ENCODE measurements at places on chromosomes 1 and 21.

DNA sequence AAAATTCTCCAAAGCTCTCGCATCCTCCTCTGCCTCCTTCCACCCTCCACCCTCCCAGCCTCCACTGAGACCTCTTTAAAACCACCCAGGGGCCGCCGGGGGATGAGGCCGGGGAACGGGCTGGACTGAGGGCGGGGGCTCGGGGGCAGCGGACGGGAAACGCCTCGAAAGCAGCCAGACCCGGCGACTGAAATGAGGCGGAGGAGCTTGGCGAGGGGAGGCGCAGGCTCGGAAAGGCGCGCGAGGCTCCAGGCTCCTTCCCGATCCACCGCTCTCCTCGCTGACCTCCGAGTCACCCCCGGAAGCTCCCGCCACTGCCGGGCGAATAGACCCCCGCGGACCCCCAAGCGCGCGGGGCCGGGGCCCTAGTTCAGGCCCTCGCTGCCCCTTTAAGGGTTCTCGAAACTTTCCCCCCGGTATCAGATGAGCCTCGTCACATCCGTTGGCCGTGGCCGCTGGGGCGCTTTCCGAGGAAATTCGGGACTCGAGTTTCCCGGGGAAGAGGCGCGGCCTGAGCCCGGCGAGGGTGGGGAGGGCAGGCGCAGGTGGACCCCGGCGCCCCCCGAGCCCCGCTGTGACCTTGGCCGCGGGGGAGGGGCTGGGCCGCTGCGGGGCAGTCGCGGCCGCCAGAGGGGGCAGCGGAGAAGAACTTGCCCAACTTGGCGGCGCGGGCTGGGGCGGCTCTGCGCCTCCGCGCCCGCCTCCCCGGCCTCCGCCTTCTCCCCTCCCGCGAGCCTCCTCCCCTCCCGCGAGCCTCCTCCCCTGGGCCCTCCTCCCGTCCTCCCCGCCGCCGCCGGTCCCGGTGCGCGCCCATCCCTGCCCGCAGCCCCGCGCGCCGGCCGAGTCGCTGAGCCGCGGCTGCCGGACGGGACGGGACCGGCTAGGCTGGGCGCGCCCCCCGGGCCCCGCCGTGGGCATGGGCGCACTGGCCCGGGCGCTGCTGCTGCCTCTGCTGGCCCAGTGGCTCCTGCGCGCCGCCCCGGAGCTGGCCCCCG lies at the start of gene BACE2:
TSS of gene BACE2 (plus strand) at position 813 of the 995 bp plus-strand sequence. CDS start at position 917, 104 bp downstream.
- no peak for DNase-seq

DNA sequence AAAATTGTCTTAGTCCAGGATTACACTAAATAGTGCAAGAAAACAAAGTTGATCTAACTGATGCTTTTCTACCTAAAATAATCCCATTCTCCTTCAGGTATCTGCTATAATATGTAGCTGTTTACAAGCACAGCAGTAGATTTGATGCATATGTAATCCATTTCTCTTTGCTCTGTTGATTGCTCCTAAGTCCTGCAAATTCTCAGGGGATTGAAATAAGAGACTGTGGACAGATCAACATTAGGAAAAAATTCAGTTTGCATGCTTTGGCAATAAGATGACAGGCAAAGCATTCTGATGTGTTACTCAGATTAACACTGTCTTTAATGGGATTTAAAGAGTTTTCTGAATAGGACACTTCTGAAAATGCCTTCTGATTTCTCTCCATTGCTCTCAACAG lies 34.7 kb downstream of the RNF11 start:
- DNase-seq: no peak

DNA sequence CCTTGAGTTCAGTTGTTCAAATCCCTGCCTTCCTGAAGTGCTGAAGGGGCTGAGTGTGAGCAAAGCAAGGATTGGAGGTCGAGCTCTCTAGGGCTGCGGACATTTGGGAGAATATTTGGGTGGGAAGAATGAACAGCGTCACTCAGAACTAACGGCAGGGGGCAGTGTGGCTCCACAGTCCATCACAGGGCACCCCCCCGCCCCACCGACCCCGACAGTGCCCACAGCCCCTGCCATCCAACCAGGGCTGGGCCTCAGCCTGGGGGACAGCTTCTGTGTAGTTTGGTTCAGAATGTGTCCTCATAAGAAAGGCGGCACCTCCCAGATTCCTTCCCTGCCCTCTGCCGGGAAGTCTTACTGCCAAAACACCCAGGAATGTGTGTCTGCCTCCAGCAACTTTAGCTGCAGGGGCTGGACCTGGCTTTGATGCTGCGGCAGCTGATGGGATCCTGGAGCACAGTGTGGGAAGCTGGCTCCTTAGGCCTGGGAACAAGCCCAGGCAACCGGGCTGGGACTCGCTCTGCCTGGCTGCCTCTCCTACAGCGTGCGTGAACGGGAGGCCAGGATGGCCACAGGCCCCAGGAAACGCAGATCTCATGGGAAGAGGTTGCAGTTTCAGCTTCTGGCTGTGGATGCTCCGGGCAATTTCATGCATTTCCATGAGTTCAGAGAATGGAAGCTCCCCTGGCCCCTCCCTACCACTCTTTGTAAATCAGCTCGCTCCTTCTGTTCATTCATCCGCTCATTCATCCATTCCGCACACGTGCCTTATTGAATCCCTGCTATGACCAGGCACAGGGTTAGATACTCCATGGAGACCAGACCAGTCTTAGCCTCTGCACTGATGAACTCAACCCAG lies 104.9 kb upstream of the TMPRSS2 start:
- no peak for DNase-seq

GRCh38 chr1:22983944-22984343 lies 11.3 kb upstream of the LACTBL1 start:
- DNase-seq: no peak

- DNase-seq: no peak
Observed at GRCh38 chr1:93980320-93981273, 71.4 kb upstream of the GCLM start.

- no peak for DNase-seq
Observed at GRCh38 chr1:209822706-209823105, 5.1 kb upstream of the UTP25 start.

- no peak for DNase-seq
Observed at GRCh38 chr1:245475961-245476516, 321.3 kb downstream of the KIF26B start.

- DNase-seq: no peak
Observed at GRCh38 chr1:150813028-150813707, 5.1 kb upstream of the CTSK start.
